ENCODE measurements at places on chromosomes 1 and 21. TPM values are rescaled to one million over a fixed set of nuclear protein-coding genes. Genes with fewer than 3 reads are reported as not detected.

The CCDC17 gene
- 45.9 TPM for total RNA-seq

The PRPF38B gene
- total RNA-seq, result 56.4 TPM

The SPATA21 gene
- total RNA-seq, result not detected

DNA sequence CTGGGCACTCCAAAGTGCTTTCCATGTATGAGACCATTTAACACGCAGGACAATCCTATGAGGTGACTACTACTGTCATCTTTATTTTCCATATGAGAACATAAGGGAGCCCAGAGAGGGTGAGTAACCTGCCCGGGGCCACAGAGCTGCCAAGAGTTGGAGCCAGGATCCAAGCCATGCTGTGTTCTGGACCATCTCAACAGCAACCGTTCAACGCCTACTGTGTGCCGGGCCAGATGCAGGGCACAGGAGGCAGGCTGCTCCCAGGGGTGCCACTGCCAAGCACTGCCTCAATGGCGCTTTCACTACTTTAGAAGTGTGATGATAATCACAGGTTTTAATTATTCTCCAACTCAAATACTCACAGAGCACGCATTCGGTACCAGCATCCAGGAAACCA lies 3.8 kb downstream of the ALDH4A1 start:
- no peaks in the 10 kb centered on the region for H3K27me3 ChIP-seq
- DNase-seq, result no peak

DNA sequence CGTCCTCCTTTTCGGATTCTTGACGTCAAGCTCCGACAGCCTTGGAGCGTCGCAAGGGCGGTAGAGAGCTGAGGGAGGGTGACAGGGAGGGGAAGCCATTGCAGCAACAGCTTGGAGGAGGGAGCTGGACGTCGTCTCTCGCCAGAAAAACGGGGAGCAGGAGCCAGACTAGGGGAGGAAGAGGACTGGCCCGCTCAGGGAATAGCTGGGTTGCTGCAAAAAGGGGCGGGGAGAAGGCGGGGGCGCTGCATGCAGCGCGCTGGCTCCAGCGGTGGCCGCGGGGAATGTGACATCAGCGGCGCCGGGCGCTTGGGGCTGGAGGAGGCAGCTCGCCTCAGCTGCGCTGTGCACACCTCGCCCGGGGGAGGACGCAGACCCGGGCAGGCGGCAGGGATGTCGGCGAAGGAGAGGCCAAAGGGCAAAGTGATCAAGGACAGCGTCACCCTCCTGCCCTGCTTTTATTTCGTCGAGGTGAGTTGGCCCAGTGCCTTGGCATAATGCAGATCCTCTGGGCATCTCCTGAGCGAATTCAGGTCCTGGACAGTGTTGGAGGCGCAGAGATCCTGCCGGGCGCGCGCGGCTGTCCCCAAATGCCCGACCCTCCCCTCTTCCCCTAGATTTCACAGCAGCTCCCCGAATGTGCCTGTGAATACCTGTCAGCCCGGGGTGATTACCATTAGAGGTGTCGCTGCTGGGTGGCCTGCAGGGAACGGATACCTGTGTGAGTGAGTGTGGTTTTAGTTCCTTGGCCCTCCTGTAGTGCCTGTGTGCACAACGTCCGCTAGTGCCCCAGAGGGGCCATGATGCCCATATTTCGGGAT lies at the start of gene PLPPR4:
Gene PLPPR4, plus strand, starts transcription at position 292 of the 821 bp plus-strand sequence. Its CDS starts 102 bp downstream, at position 394.
- H3K4me3 ChIP-seq, result peak within 1 kb of the TSS; percentile 48
- H3K27ac ChIP-seq, result no peak within 1 kb of the TSS
- peaks cover 4% of the 10 kb centered on the region for H3K4me1 ChIP-seq
- H3K36me3 ChIP-seq, result no peaks in the 10 kb centered on the region
- DNase-seq, result peak; percentile 90

DNA sequence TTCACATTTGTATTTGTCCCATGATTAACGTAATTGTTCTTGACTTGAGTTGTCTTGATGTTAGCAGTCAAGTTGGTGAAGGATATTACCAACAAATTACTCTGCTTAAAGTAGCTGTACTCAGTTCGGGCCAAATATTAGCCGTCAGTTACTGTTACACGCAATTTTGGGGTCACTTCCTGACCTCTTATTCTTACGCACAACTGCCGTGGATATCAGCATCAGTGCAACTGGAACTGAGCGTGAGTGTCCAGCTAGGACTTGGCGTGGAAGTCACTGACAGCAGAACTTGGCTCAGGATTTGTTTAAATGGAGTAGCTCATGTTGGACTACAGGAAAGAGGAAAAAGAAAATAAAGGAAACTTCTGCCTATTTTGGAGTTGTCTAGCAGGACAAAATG lies 56.4 kb downstream of the ADAMTS1 start:
- peak overlapping the region; percentile 18 for H3K27ac ChIP-seq
- H3K4me3 ChIP-seq, result no peak overlapping the region
- DNase-seq, result no peak
- H3K4me1 ChIP-seq, result no peaks in the 10 kb centered on the region
- H3K36me3 ChIP-seq, result no peaks in the 10 kb centered on the region
- no peaks in the 10 kb centered on the region for H3K27me3 ChIP-seq

DNA sequence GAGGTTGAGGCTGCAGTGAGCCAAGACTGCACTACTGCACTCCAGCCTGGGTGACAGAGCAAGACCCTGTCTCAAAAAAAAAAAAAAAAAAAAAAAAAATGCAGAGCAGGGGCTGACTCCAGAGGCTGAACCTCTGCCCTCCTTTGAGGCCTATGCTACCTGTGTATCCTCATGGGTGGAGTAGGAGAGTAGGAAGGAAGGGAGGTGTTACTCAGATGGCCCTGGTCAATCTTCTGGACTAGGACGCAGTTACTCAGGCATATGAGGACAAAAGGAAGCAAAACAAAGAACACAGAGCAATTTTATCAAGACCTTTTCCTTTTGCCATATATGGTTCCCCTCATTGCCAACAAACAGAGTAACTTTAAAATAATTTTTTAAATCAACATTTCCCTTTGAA lies 35.2 kb downstream of the TGFBR3 start:
- peak overlapping the region; percentile 79 for H3K27ac ChIP-seq
- H3K27me3 ChIP-seq, result no peaks in the 10 kb centered on the region
- DNase-seq, result no peak
- peak overlapping the region; percentile 37 for H3K4me3 ChIP-seq

DNA sequence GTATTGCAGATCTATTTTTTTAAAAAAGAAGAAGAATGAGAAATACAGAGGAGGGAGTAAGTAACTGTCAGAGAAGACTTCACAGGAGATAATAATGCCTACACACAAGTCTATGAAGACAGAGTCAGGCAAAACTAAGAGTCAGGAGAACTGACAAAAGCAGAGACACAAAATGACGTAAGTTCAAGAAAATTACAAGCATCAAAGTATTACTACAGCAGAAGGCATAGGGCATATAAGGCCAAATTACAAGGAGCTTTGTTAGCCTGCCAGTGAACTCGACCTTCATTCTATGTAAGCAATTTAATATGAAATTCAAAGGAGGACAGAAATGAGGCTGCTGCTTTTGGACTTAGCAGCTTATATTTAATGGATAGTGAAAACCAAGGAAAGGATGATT lies 23.7 kb downstream of the FAF1 start:
- H3K27me3 ChIP-seq, result no peaks in the 10 kb centered on the region
- H3K27ac ChIP-seq, result no peak overlapping the region
- H3K4me3 ChIP-seq, result no peak overlapping the region
- no peaks in the 10 kb centered on the region for H3K36me3 ChIP-seq
- H3K4me1 ChIP-seq, result no peaks in the 10 kb centered on the region
- no peak for DNase-seq

- DNase-seq, result no peak
- no peaks in the 10 kb centered on the region for H3K27me3 ChIP-seq
- no peak overlapping the region for H3K4me3 ChIP-seq
- H3K4me1 ChIP-seq, result peaks cover 9% of the 10 kb centered on the region
Observed at GRCh38 chr21:46055863-46056281, 42.0 kb upstream of the COL6A2 start.

GRCh38 chr1:18928406-18928805 lies 26.1 kb upstream of the ALDH4A1 start:
- no peaks in the 10 kb centered on the region for H3K27me3 ChIP-seq
- H3K36me3 ChIP-seq, result no peaks in the 10 kb centered on the region
- H3K4me1 ChIP-seq, result peaks cover 66% of the 10 kb centered on the region

Measured in upper lobe of left lung (tissue), 6 donors.